ENCODE measurements at places on chromosomes 6 and 20.
A peak's percentile ranks its signal among the peaks of the same experiment; 100 is the strongest.

DNA sequence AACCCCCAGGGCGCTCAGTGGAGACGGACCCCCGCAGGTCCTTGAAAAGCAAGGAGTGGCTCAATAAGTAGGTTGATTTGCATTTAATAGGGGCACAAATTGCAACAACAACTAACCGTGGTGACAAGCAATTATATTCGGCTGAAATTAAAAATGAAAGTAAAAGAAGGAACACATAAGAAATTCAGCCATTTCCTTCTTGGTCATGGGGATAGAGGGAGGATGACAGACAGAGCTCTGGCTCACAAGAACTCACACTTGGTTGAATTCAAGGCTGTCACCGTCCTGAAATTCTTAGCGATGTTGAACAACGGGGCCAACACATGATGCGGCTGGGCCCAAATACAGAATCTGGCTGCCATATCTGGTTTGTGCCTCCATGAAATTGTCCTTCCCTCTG, 129.0 kb downstream of the EDN3 start:
- DNase-seq: no peak

DNA sequence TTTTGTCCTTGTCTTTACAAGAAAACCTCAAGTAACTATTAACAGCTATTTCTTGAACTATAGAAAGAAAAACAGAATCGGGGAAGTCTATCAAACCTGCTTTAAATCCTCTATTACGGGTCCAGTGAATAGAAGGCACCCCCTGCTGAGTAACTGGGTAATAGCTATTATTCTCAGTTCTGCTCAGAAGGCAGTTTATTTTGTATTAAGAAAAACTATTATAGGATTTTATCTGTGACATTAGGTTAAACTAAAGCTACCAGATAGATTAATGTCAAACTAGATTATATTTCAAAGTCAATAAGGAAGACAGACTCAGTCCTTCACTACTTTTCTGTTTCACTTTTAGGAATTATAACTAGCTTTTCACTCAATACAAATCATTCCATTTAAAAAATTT, 93.7 kb downstream of the DST start:
- no peak for DNase-seq

DNA sequence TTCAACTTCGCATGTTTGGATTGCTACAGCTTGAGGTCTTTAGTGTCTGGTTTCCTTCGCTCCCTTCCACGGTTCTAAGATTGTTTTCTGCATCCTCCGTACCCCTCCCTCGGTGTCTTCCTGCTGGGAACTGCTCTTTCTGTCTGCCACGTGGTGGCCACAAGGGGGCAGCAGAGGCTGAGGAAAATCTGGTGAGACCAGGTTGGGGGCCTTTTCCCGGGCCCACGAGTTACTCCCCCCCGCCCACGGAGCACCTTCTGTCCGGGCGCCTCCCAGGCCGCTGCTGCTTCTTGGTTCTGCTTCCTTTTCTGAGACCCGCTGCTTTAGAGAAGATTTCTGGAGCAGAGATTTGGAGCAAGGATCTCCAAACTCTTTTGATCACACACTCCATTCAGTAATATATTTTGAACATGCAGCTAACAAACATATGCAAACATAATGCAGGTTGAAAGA, 21.1 kb upstream of the NOTCH4 start:
- DNase-seq: peak; percentile 82

GRCh38 chr6:12535586-12536314, 180.8 kb upstream of the PHACTR1 start:
- no peak for DNase-seq
